Mesothelial cell of epicardium (in vitro differentiated cells): ENCODE measurements at places on chromosomes 1 and 21. TPM values are rescaled to one million over a fixed set of nuclear protein-coding genes. Genes with fewer than 3 reads are reported as not detected.

SLC35F3 gene
- total RNA-seq, result 0.11 to 0.25 TPM in 2 of 3 replicates, not detected in the other

S100A7 gene
- not detected in 3 replicates for total RNA-seq

CDKN2C gene
- 0.63 to 0.80 TPM (median 0.67 TPM) in 3 replicates for total RNA-seq

SMIM1 gene
- total RNA-seq, result 10.1 to 12.1 TPM (median 11.6 TPM) in 3 replicates

CFAP57 gene
- total RNA-seq, result 0.27 to 0.38 TPM (median 0.35 TPM) in 3 replicates

F13B gene
- not detected in 3 replicates for total RNA-seq

TGFB2 gene
- total RNA-seq, result 45.3 to 51.0 TPM (median 50.6 TPM) in 3 replicates

TMOD4 gene
- 0.77 to 1.7 TPM (median 1.1 TPM) in 3 replicates for total RNA-seq

GBP6 gene
- 0.07 to 0.13 TPM (median 0.09 TPM) in 3 replicates for total RNA-seq

AGT gene
- 1.1 to 1.9 TPM (median 1.5 TPM) in 3 replicates for total RNA-seq

- no peak for DNase-seq
Measured at GRCh38 chr21:45310459-45310858, 22.8 kb upstream of the POFUT2 start.

DNA sequence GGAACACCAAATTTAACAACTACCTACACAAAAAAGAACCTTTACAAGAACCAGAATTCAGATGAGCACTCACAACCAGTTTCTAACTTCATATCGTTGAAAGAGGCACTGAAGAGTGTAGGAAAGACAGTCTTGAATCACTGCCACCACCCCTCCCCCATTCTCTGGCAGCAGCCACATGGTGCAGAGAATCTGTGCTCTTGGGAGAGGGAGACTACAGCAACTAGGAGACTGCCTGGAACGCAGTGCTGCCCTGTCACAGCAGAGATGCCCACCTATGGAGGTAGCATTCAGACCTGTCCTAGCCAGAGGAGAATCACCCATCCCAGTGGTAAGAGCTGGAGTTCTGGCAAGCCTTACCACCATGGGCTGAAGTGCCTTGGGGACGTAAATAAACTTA is 7.3 kb downstream of the CCN1 start:
- DNase-seq, result no peak

GRCh38 chr1:33349081-33349759 is 28.3 kb upstream of the A3GALT2 start:
- DNase-seq, result no peak

- no peak for DNase-seq
Measured at GRCh38 chr1:153485863-153486262, 25.4 kb upstream of the S100A7 start.

DNA sequence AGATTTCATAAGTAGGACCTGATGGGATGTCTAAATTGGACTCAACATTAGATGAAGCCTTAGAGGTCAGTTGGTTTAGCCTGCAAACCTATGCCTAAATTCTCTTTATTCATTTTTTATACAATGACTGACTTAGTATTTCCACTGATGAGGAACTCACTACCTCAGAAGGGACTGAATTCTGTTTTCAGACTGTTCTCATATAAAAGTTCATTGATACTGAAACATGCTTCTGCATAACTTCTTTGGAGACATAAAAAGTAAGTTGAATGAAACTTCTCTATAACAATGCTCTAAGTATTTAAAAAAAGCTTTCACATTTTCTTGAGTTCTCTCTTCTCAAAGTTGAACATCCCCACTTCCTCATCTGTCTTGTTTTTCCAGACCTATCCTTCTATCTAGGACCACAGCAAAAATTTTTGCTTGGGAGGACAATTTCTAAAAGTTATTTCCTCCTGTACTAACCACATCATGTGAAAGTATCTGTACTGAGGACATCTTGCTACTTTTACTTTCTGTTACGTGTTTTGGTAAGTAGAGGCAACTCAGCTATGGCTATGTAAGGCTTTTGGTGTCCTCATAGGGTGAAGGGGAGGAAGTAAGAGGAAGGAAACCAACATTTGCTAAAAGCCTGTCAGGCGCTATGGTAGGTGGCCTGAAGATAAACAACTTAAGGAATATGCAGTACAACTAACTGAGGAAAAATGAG is 64.1 kb downstream of the USP24 start:
- no peak for DNase-seq

- DNase-seq, result no peak
Measured at GRCh38 chr1:83828456-83828855, 170.5 kb downstream of the TTLL7 start.

DNA sequence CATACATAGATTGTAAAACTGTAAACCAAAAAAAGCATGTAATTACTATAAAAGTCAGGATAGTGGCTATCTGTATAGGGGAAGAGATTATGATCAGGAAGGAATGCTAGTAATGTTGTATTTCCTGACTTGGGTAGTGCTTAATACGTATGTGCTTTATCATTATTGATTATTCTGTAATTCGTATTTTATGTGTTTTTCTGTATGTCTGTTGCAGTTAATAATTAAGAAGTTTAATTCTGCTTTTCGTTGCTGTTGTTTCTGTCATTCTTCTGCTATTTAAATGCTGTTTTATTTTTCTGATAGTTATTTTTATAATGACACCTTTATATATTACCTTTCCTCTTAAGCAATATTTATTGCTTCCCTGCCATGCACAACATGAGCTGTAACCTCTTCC is 29.3 kb upstream of the TRIM33 start:
- DNase-seq, result no peak

DNA sequence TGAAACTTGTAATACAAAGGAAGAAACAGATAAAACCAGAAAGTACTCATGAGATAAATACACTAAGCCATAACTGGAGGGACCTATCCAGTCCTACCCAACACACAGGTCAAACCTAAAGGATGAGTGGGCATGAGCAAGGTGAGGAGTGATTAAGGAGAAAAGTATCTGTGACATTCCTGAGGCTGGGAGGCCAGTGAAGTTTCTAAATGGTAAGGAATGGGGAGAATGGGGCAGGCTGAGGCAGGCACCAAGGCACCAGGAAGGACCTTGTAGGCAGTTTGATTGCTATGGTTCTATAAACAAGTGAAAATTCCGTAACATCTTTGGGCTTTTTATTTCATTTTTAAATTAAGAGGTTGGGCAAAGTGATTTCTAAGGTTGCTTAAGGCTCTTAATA is 10.4 kb downstream of the DDX59 start:
- no peak for DNase-seq

GRCh38 chr1:116277840-116278540 is 95.1 kb upstream of the ATP1A1 start:
- no peak for DNase-seq

GRCh38 chr1:178774263-178774662 is 49.2 kb downstream of the RALGPS2 start:
- DNase-seq, result no peak

GRCh38 chr1:176033474-176033873 is 173.6 kb downstream of the COP1 start:
- no peak for DNase-seq

DNA sequence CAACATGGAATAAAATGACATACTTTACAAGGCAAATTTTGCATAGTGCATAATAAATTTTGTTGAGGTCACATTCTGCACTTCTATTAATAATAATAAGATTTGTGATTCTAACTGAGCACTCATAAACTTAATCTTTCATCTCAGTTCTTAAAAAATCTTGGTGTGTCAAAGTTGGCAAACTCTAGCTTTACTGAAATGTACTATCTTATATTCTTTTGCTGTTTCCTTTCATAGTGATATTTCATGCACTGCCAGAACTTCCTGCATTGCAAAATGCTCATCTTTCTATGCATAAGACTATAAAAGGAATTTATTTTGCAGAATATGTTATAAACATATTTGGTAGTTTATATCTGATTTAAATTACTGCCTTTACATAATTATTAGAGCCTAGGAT is 797.6 kb downstream of the ADGRL2 start:
- no peak for DNase-seq

DNA sequence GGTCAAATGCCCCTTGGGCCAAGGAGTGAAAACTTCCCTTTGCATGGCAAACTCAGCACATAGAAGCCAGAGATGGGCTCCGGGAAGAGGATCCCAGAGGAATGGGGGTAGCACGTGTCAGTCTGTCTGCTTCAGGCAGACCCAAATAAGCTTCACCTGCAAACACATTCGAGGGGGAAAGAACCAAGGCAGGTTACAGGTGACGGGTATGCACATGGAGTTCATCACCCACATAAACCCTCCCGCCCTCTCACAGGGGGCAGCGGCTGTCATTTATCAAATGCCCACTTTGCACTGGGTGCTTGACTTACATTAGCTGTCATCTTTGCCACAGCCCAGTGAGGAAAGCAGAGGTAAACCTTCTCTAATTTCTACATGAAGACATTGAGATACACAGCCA is 73.0 kb upstream of the TLR5 start:
- DNase-seq, result no peak

DNA sequence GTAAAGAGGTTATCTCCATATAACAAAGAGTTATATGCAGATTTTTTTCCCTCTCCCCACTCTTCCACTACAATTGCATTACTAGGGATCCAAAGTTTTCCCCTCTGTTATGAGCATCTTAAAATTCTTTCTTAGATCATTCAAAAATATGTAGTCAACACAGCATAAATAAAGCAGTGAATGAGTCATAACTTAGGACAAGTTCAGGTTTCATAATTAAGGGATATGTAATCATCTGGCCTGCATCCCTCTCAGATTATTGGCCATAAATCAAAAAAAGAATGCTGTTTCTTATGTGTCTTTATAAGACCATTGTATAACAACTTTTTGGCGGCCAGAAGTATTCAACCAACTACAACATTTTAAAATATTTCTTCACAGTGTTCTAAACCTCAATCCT is 1526.1 kb downstream of the KCNT2 start:
- no peak for DNase-seq

- DNase-seq, result no peak
Measured at GRCh38 chr1:27868932-27869718, 3.2 kb upstream of the THEMIS2 start.
